ENCODE measurements at places on chromosomes 4 and X.

- no peak for DNase-seq
These were observed 1.7 kb upstream of the ZFP42 start for GRCh38 chr4:187993827-187994226.

GRCh38 chr4:19540859-19541540, 710.7 kb upstream of the SLIT2 start:
- no peak for DNase-seq

GRCh38 chrX:11438767-11439166, 145.6 kb downstream of the AMELX start:
- DNase-seq, result no peak

DNA sequence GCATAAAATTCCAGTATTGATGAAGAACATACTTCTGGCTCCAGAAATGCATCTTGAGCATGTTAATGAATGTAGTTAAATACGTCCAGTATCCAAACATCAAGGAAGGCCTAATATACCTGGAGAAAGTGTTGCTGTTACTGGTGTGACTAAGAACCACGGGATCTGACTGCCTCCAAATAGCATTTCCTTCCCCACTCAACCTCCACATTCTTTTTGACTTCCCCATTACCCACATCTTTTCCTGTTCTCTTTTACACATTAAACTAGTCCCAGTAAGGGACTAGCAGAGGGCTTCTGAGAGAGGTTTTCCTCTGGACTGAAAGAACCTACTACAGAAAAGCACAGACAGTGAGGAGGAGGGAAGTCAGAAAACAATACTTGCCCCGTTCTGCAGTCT, 482.8 kb upstream of the HTR2C start:
- DNase-seq, result no peak

All from immature natural killer cell (primary cell).